ENCODE measurements at places on chromosomes 3 and 15.

GRCh38 chr3:102394517-102394916, 40.3 kb upstream of the ZPLD1 start:
- no peak for DNase-seq

DNA sequence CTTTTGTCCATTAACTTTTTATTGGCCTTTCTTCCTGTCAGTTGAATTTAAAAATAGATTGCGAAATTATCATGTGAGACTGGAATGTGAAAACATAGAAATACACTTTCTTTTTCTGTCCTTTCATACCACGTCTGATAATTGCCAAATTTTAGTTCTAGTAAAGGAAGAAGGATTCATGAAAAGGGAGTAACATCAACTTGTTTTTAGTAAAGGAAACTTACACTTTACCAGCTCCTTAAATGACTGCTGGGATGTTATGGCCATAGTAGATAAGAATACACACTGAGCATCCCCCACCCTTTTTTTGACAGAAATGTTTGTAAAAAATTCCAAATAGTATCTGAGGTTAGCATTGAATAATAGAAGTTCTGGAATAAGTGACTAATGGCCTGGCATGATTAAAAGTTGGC, 137.9 kb downstream of the NEO1 start:
- no peak for DNase-seq

- DNase-seq: no peak
Measured at GRCh38 chr3:11435440-11436165, 163.4 kb downstream of the ATG7 start.

DNA sequence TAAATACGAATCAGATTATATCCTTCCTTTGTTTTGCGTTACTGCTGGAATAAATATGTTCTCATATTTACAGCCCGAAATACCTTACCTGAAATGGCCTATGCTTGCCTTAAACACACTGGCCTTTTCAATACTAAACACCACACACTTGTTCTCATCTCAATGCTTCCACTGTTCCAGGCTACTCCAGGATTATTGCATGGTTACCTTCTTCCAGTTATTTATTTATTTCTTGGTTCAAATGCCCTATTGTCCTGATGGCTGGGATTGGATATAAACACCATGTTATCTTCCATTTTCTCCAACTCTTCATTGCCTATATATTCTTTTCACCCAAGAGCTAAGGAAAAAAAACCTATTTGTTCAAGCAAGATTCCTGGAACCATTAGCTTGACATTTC, 125.3 kb downstream of the SI start:
- no peak for DNase-seq

DNA sequence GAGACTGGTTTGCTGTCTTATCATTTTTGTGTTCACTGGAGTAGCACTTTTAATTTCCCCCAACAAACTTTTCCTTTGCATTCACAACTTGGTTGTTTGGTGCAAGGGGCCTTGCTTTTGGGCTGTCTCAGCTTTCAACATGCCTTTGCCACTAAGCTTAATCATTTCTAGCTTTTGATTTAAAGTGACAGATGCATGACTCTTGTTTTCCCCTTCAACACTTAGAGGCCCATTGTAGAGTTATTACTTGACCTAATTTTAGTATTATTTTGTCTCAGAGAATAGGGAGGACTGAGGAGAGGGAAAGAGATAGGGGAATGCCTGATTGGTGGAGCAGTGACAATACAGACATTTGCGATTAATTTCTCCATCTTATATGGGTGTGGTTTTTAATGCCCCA, 340.1 kb upstream of the MANF start:
- no peak for DNase-seq

GRCh38 chr3:171353423-171353822, 106.8 kb downstream of the TNIK start:
- DNase-seq: no peak

DNA sequence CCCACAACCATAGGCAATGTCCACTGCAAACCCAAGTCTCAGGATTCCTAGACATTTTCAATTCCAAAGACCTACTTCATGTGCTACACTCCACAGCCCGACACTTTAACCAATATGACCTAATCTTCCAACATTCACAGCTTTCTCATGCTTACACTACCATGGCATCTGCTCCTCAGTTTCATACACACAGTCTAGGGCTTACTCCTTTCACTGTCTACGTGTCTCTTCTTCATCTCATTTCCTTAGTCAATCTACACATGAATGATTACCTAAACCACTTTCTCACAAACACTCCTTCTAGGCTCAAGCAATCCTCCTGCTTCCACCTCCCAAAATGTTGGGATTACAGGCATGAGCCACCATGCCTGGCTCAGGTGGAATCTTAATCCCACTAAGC, 106.3 kb downstream of the STAG1 start:
- DNase-seq: no peak

DNA sequence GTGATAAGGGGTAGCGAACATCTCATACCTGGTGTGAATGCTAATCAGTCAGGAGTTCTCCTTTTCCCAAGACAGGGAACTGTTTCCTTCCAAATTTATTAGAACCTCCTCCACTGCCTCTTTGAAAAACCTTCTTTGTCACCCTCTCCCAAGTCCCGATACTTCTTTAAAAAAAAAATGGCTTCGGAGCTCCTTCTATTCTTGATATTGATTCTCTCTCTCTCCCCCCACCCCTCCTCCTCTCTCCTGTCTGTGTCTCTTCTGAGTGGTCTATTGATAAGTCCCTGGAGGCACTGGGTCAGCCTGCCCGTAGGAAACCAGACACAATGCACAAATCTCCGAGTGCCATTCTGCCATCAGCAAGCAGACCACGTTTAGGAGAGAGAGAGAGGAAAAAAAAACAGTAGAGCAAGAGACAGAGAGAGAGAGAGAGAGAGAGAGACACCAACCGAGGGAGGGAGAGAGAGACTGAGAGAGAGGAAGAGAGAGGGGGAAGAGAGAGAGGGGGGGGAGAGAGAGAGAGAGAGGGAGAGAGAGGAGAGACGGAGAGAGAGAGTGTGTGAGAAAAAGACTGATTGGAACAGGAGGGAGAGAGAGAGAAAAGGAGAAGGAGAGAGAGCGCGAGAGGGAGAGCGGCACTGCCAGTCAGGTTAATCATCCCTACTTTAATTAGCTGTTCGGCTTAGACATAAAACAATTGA, 160.9 kb downstream of the TIGIT start:
- peak; percentile 47 for DNase-seq

DNA sequence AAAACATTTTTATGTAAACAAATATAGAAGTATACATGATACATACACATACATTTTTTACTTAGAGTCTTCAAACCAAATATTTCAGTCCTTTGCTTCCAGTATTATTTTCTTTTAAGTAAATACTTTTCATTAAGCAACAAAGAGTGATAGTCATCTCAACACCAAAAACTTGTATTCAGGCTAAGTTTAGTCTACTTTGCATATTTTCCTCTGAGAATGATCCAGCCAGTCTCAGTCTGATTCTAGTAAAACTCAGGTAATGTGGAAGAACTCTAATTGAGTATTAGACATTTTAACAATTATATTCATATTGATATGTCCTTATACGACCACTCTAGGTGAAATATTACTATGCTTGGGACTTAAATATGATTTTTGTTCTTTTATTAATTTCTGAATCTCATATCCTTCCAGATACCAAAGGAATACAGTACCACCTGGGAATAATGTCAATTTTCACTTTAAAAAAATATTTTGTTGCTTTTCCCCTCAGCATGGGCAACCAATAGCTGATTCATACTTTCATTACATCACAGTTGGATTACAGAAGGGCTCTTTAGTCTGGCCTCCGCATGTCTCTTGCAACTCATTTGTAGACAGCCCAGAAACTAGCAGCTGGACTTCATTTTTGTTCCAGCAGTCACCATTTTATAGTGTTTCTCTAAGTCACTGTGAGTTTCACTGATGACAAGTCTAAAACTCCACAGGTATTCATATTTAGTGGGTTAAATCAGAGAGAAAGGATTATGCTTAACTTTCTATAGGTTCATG, 390.4 kb downstream of the ZBTB20 start:
- DNase-seq: peak; percentile 13

DNA sequence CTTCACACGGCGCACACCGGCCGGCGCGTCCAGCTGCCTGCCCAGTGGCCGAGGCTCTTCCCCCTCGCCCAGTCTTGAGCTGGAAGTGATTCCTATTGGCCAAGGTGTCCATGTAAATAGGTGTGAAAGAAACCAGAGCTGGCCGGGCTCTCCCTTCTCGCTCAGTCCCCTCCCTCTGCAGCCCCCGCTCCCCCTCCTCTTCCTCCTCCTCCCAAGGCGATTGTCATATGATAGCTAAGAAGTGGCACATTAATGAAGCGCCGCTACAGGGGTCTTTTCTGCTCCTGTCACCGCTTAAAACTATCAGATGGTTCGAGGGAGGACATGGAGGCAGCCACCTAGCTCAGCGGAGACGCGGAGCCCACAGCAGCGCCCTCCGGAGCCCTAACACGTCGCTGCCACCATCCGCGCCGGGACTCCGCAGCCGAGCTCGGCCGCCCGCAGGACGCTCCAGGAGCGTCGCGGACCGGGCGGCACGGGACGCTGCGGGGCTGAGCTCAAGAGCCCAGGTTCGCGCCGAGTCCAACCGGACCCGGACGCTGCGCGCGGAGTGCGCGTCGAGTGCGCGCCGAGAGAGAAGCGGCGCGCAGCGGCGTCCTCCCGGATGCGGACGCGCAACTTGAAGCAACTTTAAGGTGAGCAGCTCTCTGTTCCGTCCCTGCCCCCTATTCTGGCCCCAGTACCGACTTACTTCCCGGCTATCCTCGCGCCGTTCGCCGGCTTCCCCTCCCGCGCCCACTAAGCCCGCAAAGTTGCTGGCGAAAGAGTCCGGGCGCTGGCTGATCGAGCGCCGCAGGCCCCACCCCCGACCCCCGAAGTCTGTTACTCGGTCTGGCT, at the start of gene FOXB1:
Gene FOXB1 (plus strand): TSS at position 303 of the 837 bp plus-strand sequence. CDS start 653 bp downstream, outside the sequence.
- no peak for DNase-seq

DNA sequence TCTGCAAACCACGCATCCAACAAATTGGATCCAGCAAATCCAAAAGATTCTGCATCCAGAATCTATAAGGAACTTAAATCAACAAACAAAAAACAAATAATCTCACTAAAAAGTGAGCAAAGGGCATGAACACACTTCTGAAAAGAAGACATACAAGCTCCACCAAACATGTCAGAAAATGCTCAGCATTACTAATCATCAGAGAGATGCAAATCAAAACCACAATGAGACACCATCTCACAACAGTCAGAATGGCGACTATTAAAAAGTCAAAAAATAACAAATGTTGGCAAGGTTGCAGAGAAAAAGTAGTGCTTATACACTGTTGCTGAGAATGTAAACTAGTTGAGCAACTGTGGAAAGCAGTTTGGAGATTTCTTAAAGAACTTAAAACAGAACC, 21.6 kb upstream of the SLC25A36 start:
- DNase-seq: no peak

DNA sequence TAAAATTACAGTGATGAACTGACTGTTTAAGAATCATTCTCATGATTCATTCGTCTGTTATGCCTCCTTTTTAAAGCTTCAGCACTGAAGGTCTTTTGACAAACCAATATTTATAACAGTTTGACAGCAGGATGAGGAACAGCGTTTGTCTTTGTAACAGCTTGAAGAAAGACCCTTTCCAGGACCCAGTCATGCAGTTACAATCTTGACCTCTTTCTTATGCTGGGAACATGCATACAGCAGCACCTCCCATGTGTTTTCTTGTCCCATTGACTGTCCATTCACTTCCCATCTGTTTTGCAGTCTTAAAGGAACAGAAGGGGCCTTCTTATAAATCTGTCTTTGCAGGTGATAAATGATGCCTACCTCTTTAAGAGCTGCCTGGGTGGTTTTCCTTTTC, 87.2 kb downstream of the OPA1 start:
- no peak for DNase-seq

- DNase-seq: no peak
Measured at GRCh38 chr3:4047366-4047765, 248.1 kb downstream of the LRRN1 start.
